ENCODE measurements at places on chromosomes 1 and 21. TPM values are rescaled to one million over a fixed set of nuclear protein-coding genes. Genes with fewer than 3 reads are reported as not detected.

Gene VHLL
- 0.64 TPM for total RNA-seq

Gene TMPRSS15
- total RNA-seq, result 0.18 TPM

Gene HUNK
- total RNA-seq, result 19.3 TPM

Gene FLG2
- total RNA-seq, result not detected

Gene TBX19
- total RNA-seq, result 1.00 TPM

Gene SYCP1
- not detected for total RNA-seq

Gene VCAM1
- 22.4 TPM for total RNA-seq

Gene SPRR5
- not detected for total RNA-seq

Gene PSEN2
- total RNA-seq, result 23.0 TPM

Gene COL9A2
- 8.3 TPM for total RNA-seq

Gene LRRC71
- 0.64 TPM for total RNA-seq

Gene GJA8
- total RNA-seq, result not detected

Gene TLR5
- total RNA-seq, result 3.3 TPM

Gene RAB25
- total RNA-seq, result not detected
